Activated effector memory CD4-positive, alpha-beta T cell treated with Interleukin-2 at 50 U/mL for 16 hours (primary cell): ENCODE measurements at places on chromosomes 12 and 14.

GRCh38 chr14:34436118-34436905 is 25.7 kb downstream of the SPTSSA start:
- DNase-seq = no peak

DNA sequence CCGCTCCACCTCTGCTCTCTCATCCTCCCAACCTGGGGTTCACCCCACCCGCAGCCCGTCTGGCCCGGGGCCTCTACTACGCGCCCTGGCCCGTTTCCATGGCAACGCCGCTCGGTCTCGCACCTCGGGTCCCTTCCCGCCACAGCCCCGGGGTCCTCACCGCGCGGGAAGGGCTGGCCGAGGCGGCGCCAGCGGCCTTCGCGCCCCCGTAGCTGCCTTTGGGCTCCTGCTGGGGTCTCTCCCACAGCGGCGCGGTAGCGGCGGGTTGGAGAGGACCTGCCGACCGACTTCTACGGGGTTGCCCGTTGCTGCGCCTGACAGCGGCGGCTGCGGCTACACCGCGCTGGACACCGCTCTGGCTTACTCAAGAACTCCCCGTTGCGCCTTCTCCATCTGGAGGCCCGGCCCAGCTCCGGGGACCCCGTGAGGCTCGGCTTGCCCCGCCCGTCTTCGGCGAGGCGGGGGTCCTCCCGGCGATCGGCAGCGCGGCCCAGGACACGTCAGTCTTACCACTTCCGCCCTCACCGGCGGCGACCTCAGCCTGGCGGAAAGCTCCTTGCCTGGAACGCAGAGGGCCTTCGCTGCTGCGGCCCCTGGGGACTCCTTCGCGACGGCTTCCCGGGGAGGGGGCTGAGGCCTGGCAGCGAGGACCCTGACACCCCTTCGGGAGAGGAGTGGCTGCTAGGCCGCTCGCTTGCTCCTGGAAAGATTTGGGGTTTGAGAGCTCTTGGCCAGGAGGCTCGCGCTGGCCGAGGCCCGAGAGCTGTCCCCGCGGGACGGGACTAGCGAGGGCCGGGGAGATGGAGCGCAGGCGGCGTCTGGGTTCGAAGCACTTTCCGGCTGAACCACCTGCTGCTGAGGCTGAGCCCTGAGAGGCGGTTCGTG is at the start of gene TM9SF1:
Gene TM9SF1 (minus strand): TSS at position 256 of the 885 bp plus-strand sequence. CDS start 422 bp downstream, outside the sequence.
- peak; percentile 82 for DNase-seq

DNA sequence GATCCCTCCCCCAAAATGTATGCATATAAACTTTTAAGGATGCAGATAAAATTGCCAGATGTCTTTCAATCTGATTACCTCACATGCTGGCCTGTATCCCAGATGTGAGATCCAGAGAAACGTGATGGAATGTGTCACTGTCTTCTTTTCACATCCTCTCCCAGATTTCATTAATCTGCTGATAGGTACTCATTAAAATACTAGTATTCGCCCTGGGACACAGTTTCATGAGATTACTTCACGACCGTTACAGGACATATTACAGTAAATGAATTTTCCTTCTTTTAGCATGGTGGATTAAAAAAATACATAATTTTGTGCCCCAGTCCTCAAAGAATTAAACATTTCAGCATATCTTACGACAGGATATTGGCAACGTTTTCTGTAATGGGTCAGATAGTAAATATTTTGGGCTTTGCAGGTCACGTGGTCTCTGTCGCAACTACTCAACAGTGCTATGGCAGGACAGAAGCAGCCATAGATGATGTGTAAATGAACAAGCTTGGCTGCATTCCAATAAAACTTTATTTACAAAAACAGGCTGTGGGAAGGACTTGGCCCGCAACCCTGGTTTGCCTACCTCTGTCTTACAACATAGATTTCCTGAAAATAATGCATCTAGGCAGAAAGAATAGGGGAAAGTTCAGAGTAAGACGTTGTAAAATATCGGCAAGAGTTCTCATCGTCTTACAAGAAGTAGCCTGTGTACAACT is 156.0 kb upstream of the DIO3 start:
- no peak for DNase-seq

GRCh38 chr12:28130625-28131598 is 59.3 kb upstream of the CCDC91 start:
- DNase-seq = no peak

GRCh38 chr12:107243341-107243740 is 150.0 kb upstream of the CRY1 start:
- DNase-seq = no peak

DNA sequence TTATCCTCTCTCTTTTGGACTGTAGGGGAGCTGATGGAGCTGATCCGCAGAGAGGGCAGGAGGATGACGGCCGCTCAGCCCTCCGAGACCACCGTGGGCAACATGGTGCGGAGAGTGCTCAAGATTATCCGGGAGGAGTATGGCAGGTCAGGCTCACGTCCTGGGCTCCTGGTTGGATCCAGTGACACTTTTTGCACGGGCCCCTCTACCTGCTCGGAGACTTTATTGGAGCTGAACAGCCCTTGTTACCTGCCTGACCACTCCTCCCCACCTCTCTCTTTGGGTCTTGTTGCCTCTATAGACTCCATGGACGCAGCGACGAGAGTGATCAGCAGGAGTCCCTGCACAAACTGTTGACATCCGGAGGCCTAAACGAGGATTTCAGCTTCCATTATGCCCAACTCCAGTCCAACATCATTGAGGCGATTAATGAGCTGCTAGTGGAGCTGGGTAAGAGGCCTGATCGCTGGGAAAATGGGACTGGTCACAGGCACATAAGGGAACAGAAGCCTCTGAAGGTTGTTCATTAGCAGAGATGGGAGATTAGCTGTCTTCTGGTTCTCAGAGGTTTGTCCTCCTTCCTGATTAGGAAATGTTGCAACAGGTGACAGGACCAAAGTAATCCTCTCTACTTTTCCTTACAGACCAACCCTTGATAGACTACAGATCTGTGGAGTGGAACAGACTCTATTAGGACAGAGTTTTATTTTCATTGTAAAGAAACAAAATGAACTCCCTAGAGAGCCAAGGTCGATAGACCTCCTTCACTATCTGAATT is 718 bp downstream of the EIF2B2 start:
- DNase-seq = no peak

GRCh38 chr14:44412858-44413569 is 94.1 kb downstream of the FSCB start:
- DNase-seq = no peak
